ENCODE measurements at places on chromosomes 2 and 18. TPM values are rescaled to one million over a fixed set of nuclear protein-coding genes. Genes with fewer than 3 reads are reported as not detected.

- DNase-seq = peak; percentile 65
These were observed 16.2 kb downstream of the INPP4A start for GRCh38 chr2:98460573-98461497.

ABCB11 gene
- 0.06 TPM for total RNA-seq

- DNase-seq = no peak
These were observed 16.6 kb downstream of the SETBP1 start for GRCh38 chr18:44697315-44697714.

- DNase-seq = no peak
These were observed 56.5 kb downstream of the SLC8A1 start for GRCh38 chr2:40395169-40396073.

- no peak for DNase-seq
These were observed 647 bp downstream of the PSME4 start for GRCh38 chr2:53969968-53970723.

DNA sequence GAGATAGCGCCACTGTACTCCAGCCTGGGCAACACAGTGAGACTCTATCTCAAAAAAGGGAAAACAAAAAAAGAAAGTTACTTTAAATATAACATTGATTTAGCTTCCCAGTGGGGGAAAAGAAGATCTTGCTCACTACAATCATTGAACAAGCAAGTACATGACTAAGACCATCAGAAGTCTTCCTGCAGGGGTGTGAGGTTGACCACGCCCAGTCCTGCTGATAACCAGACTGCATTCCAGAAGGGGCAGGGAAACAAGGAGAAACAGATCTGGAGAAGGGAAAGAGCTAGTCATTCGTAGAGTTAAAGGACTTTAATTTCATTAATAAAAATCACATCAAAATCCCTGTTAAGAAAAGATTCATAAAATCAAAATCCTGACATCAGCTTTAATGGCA, 77.5 kb downstream of the EPHA4 start:
- no peak for DNase-seq
